Brain pericyte (primary cell): ENCODE measurements at places on chromosomes 1 and 21.

DNA sequence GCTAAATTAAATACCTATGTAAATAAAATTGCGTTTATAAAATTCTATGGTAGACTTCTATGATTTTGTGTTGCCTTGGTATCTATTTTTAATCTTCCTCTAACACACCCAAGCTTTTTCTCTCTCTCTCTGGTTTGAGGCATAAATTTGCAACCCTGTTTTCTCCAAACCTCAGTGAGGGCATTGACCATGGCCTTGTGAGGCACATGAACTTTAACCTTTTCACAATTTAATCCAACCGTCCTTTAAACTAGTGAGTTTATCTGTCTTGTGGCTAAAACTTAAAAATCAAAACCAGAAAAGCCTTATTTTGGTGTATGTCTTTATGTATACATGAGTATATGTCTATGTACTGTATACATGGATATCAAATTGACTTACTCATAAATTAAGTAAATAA, 746.6 kb upstream of the B3GALT2 start:
- DNase-seq = no peak

GRCh38 chr1:923131-923990, at the start of gene SAMD11:
TSS of gene SAMD11 (plus strand) at chr1:923923. CDS start at chr1:924432, 509 bp downstream.
- no peak for DNase-seq

- DNase-seq = no peak
Measured at GRCh38 chr1:35575416-35575958, 2.4 kb downstream of the TFAP2E start.

DNA sequence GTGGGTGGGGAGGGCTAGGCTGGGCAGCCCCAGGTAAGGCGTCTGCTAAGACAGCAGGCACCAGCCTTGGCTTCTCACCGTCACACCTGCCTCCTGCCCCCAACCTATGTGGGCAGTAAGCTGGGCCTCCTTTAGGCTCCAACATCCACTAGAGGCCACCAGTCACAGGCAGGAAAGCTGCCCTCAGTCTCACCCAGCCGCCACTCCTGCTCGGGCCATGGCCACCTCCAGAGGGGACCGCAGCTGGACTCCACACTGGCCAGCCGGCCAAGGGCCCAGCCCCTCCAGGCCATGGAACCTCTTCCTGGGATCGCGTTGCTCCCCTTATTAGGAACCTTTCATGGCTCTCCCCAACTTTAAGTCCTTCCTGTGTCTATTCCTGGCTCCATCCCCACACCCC, 74.5 kb downstream of the MRPL37 start:
- no peak for DNase-seq

- no peak for DNase-seq
Measured at GRCh38 chr1:231952154-231952553, 325.6 kb downstream of the DISC1 start.

DNA sequence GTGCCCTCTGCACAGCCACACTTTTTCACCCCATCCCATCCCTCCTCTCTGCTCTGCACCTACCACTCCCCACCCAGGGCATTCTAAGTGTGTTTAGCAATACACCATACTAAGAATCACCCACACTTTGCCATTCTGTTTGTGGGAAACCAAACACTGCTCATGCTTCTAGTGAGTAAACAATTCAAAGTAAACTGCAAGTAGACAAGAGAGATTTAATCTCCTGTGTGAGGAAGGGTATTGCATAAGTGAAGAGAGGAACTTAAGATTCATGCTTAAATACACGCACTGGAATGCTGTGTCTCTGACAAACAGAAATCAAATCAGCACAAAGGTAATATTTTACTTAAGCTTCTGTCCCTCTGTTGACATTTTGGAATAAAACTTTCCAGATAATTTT, 4.8 kb upstream of the EDARADD start:
- DNase-seq = no peak

- no peak for DNase-seq
Measured at GRCh38 chr21:44255511-44255981, 6.2 kb downstream of the DNMT3L start.

DNA sequence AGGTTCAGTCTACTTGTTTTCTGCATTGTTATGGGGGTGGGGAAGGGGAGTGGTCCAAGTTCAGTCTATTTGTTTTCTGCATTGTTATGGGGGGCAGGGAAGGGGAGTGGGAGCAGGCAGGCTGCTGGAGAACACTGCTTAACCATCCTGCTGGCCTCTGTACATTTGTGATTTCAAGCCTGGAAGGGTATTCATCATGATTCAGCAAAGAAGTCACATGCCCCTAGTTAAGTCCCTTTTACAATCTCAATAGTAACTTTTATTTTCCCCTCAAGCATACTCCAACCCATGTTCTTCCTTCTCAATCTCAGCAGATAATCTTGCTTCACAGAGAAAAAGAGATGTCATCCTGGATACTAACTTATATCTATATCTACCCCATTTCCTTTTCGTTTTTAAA, 7.9 kb downstream of the LYST start:
- no peak for DNase-seq

GRCh38 chr21:41059871-41060270, 108.1 kb upstream of the BACE2 start:
- no peak for DNase-seq

DNA sequence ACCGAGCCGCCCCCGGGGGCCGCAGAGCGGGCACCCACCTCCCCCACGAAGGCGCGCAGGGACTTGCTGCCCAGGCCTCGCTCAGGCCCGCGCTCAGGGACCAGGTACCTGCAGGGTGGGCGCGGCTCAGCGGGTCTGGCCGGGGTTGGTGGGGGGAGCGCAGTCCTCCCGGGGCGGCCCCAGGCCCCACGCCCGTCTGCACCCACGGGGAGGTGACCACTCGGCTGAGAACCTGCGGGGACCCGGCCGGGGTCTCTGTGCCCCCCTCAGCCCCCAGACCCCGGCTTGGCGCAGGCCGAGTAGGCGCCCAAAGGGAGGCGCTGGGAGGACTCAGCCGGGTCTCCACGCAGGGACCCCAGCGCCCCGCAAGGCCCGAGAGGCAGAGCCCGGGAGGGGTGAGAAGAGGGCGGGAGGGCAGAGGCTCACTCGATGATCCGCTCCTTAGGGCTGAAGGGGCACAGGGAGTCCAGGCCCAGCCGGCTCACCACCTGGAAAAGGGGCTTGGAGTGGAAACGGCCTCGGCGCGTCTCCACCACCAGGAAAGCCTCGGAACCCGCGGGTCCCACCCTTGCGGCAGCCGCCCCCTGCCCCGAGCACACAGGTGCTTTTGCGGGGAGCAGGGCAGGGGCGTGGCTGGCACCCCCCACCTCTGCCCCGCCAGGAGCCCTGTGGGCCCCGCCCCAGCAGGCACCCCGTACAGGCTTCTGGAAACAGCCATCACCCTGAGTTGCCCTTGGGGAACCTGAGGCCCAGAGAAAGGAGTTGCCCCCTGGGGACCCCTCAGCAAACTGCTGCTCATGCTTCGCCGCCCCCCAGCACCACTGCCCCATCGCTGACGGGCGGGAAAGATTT, 9.3 kb downstream of the FTCD start:
- no peak for DNase-seq

- DNase-seq = no peak
Measured at GRCh38 chr1:221289103-221289502, 409.9 kb downstream of the HLX start.

DNA sequence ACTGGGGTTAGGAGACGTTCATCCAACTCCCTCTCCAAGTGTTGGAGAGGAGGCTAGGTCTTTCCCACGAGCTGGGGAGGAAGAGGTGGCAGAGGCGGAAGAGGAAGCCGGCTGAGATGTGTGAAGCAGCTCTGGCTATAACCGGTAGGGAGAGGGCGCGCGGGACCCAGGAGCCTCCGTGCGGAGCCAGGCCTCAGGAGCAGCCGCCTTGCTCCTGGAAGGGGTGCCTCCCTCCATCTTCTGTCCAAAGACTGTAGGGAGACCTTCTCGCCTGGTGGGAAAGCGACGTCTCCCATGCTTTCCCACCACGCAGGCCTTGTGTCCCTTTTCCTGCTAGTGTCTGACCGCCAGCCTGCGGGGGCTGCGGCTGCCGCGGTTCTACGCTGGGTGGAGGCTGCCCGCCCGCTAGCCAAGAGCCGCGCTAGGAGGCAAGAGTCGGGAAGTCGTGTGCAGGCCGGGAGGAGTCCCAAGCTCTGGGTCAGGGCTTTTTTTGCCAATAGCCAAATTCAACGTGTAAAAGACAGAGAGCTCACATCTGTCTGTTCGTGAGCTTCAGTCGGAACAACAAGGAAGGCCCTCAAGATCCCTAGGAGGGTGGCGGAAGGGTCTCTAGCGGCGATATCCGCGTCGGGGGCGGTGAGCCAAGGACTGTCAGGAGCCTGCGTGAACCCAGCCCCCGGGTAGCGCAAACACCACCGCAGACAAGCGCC, 8.4 kb upstream of the NBPF11 start:
- DNase-seq = no peak

- DNase-seq = no peak
Measured at GRCh38 chr1:244788493-244789275, 46.8 kb upstream of the COX20 start.
